T-helper 1 cell (primary cell): ENCODE measurements at places on chromosomes 1 and 21.

GRCh38 chr1:78071696-78072095 is 25.9 kb downstream of the GIPC2 start:
- DNase-seq = no peak

DNA sequence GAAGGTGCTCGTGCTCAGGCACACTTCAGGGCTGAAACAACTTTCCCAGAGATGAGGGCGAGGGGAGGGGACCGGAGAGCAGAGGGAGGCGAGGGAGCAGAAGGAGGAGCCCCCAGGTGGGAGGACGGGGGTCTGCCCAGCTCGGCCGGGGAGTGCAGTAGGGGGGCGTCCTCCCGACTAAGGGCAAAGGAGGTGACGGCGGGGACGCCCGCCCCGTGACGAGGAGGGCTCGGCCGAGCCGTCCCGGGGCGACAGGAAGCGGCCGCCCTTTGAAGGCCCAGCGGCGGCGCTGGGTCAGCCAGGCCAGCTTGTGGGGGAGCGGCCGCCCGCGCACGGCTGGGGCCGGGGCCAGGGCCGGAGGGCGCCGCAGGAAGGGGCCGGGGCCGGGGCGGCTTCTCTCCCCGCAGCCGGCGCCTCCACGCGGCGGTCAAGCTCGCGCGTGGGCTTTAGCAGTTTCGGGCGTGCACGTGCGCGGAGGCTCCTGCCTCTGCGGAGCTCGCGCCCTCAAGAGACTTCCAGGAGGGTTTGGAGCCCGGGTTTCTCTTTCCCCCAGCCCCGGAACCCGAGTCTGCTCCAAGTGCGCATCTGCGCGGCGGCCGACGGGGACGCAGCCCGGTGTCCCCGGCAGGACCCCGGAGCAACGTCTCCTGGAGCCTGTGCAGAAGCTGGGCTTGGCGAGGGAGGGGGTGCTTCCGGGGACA is 100.8 kb upstream of the SLC45A1 start:
- peak; percentile 15 for DNase-seq

DNA sequence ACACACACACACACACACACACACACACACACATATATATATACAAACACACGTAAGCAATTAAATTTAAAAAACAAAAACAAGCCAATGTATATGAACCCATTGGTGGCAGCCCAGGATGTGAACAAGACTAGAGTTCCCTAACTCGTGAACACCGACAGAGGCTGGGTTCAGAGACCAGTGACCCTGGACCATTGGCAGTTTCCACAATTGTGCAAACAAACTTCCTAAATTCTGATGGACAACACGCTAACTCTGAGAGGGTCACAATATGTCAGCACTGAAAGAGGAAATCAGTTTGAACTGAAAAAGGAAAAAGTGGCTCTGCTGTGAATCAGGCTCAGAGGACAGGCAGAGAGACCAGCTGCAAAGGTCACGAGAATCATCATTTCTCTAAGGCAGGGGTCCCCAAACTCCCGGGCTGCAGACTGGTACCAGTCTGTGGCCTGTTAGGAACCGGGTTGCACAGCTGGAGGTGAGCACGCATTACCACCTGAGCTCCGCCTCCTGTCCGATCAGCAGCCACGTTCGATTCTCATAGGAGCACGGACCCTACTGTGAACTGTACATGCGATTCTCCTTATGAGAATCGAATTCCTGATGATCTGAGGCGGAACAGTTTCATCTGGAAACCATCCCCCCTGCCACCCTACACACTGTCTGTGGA is 50.5 kb upstream of the ERO1B start:
- DNase-seq = no peak

DNA sequence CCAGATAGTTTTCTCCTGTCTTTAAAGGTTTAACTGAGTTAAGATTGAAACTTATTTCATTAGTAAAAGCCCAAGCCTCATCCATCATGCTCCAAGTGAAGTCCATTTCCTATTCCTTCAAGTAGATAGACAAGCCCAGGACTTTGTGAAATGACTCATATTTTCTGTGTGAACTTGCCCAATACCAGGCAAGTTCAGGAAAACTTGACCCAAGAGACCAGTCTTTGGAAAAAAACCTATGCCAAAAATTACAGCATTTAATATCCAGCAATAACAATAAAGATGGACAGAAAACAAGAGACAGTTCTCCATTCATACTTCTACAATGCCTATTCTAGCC is 405 bp upstream of the RAB29 start:
- no peak for DNase-seq

DNA sequence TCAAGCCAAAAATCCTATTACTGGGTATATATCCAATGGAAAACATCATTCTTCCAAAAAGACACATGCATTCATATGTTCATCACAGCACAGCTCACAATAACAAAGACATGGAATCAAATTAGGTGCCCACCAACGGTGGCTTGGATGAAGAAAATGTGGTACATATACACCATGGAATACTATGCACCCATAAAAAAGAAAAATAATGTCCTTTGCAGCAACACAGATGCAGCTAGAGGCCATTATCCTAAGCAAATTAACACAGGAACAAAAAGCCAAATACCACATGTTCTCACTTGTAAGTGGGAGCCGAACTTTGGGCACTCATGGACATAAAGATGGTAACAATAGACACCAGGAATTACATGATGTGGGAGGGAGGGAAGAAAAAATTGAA is 113.6 kb downstream of the MRPL39 start:
- DNase-seq = no peak

- no peak for DNase-seq
Measured at GRCh38 chr1:903721-904271, 19.9 kb upstream of the SAMD11 start.

DNA sequence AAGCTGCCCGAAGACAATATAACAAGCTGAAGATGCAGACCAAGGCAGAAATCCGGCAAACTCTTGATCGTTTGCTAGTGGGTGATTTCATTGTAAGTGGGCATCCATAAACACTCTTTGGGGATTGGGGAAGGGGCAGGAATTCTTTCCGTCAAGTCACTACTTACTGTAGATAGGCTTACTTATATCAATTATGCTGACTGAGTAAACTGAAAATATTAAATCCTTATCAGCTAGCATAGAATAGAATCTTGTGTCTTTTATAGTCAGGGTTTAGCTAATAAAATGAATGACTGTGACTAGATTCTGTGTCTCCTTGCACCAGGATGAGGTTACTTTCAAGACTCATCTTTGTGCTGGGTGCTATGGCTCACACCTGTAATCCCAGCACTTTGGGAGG is 41.2 kb downstream of the VPS13D start:
- no peak for DNase-seq

DNA sequence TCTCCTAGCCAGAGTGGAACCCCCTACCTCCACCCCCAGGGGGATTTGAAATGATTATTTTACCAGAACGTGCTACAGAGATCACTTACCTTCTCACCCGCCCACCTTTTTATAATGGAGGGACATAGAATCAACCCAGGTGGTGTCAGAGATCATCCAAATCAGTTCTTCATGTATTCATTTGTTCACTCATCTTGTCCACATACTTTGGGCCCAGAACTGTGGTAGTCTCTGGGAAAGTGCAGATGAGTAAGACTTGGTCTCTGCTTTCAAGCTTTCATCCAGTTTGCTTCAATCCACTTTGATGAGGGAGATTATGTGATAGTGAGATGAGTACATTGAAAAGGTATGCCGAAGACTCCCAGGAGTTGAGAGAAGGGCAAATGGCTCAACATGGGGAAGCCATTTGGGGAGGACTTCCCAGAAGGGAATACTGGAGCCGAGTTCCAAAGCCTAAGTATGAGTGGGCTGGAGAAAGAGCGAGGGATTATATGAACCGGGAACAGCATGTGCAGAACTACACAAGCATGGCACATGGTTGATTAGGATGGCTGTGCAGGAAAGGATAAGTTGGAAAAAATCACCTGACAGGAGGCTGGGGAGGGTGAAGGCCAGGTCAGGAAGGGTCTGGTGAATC is 1.9 kb downstream of the FGGY start:
- no peak for DNase-seq

DNA sequence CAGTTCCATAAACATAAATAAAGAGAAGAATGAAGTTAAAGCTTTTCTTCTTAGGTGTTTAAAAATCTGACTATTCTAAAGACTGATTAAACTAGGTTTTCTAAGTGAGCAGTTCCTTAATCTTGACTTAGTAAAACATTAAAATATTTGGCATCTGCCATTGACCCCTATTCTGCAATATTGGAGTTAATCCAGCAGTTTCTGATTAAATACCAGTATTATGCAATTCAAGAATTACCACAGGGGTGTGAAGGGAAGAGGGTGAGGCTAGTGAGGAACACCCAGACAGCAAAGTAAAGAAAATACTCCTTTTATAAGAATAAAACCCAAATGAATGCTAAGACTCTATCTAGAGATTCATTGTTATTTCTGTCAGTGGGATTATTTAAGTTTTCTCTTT is 40.9 kb downstream of the CLIC4 start:
- no peak for DNase-seq

DNA sequence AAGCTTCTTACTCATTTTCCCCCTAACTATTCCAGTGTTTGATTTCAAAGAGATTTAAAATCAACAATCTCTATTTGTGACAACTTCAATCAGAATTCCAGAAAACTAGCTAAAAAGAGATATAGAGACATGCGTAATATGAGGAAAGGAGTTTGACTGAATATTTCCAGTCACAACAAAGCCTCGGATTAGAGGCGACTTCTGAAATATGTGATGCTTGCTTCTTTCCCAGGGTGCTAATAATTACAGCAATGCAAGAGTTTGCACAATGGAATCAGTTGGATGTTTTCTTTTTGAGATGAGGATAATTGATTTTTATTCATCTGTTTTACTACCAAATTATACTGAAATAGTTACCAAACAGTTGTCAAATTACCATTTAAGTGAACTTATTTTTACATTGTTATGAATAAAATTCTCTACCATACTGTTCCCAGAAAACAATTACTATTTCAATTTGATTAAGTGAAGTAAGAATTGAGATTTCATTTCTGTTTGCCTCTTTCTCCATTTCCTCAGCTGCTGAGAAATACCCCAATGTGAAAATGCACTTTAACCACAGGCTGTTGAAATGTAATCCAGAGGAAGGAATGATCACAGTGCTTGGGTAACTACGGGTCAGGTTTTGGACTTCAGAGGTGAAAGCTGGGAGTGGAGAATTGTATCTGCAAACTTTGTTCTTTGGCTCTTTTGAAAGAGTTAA is 28.1 kb downstream of the KMO start:
- no peak for DNase-seq

- DNase-seq = no peak
Measured at GRCh38 chr1:6360117-6360496, 33.5 kb downstream of the ACOT7 start.

DNA sequence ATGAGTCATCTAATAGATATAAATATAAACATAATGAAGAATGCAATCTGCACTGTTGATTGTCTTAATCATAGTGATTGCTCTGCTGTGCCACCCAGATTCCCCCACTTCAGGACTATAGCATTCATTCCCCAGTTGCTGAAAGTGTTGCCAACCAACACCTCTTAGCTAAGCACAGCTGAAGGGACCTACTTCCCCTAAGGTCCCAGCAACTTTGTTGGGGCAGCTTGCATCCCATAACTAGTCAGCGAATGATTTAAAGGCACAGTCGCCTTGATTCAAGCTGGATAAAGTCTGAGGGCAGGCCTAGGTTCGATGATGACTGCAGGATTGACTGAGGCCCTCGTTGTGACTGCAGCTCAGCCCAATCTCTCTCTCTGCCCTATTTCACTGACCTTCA is 14.3 kb upstream of the RGS1 start:
- DNase-seq = no peak

DNA sequence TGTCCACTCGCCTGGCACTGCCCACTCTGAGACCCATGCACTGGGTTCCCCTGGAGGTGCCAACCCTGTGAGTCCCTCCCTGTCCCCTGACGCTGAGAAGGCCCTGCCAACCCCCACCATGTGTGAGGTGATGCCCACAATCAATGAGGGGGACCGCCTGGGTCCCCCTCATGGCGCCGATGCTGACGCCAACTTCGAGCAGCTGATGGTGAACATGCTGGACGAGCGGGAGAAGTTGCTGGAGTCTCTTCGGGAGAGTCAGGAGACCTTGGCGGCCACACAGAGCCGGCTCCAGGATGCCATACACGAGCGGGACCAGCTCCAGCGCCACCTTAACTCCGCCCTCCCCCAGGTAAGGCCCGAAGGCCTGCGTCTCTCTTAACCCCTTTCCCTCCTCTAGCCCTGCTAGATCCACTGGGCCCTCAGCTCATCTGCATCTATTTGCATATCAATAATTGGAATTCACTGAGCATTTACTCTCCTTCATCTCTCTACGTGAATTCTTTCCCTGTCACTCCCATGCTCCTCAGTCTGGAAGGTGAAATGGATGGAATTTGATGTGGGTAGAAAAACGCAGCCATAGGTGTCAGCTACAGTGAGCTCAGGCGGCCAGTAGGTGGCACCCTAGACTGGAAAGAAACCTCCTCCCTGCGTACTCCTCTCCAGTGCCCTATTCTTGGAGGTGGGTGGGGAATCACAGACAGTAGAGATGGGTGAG is 12.8 kb downstream of the PPFIA4 start:
- DNase-seq = peak; percentile 54

DNA sequence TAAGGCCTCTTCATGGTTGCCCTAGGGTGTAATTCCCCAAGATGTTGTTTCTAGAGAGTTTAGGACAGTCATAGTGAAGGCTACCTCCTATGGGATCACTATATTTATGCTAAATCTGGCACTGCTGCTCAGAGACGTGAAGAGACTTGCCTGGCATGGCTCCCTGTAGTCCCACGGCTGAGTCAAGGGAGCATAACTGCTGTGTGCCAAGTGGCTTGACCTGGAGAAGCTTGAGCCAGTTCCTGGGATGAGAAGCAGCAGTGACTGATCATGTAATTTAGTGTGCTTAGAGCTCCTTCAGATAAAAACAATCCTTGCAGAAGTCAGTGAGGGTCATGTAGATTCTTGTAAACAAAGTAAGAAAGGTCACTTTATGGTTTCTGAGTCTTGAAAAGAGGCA is 68.9 kb upstream of the TSPAN2 start:
- no peak for DNase-seq

DNA sequence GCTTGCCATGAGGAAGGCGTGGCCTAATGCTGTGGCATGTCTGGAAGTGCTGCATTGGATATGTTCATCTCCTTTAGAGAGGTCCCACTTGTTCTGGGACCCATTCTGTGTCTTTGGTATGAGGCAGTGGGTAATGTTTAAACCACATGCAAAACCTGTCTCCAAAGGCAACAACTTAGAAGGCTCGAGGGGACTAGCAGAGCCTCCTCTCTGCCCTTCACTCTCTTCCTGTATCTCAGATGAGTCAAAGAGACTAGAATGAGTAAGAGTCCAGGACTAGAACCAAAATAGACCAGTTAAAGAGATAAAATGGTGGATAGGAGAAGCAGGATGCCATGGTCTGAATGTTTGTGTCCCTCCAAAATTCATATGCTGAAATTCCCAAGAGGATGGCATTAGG is 220.8 kb upstream of the KIAA0040 start:
- no peak for DNase-seq
